ENCODE measurements at places on chromosomes 3 and 15.

GRCh38 chr15:32035285-32035684, 5.0 kb downstream of the CHRNA7 start:
- DNase-seq: no peak

DNA sequence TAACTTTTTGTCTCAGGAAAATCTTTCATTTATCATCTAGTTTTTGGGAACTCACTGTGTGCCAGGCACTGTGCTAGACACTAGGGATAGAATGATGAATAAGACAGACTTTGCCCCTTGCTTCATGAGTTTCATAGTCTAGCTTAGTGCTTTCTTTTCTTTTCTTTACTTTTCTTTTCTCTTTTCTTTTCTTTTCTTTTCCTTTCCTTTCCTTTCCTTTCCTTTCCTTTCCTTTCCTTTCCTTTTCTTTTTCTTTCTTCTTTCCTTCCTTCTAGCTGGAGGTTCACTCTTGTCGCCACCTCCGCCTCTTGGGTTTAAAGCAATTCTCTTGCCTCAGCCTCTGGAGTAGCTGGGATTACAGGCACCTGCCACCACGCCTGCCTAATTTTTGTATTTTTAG, 172.9 kb downstream of the EDEM1 start:
- no peak for DNase-seq

DNA sequence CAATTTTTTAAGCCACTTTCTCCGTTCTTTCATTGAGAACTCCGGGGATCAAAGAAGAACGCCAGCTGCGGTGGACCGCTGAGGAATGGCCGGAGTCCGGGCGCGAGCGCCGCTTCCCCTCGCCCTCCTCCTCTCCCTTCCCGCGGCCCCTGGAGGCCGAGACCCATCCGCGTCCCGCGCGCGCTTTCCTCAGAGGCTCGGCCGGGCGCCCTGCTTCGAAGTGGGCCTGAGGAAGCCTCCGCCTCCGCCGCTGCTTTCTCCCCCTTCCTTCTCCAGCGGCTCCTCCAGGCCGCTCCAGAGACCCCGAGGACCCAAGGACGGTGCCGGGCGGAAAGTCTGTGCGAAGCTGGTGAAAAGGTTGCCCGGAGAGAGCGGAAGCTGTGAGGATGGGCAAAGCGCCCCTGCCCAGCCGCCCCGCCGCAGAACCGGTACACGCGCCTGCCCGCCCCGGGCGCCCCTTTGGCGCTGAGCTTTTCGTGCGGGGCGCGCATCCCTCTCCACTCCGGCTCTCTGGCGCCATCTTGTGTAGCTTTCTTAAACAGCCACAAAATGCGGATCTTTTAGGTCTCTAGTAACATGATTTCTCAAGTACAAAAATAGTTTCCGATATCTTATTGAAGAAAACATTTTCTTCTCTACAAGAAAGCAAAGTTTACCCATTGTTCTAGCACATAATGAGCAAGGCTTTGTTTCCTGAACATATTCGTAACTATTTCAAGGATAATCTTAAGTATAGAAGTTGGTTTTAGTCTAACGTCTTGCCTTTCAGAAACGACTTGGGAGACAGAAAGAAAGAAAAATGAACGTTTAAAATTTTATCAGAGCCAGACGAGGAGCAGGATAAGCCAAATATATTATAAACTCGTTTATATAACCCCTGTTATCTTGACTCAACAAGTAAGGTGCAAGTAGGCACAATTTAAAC, 59.2 kb upstream of the FAM174B start:
- peak; percentile 74 for DNase-seq

GRCh38 chr3:155339052-155339451, 45.6 kb upstream of the STRIT1 start:
- no peak for DNase-seq

DNA sequence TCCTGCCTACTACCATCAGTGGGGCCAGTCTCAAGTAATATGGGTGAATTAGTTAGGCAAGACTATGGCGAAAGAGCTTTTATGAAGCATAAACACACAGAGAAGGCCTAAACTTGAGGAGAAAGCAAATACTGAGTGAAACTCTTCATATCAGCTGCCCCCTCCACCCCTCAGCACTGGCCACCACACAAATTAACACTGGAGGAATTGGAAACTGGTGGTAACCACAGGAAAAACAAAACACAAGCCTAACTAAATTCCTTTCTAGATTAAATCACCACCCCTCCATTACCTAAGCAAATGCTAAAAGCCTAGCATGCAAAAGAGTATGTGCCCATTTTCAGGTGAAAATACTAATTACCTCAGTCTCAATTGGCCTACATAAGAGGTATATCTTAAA, 774.7 kb upstream of the NECTIN3 start:
- DNase-seq: peak; percentile 19

GRCh38 chr3:61358364-61358763, 107.1 kb upstream of the FHIT start:
- no peak for DNase-seq

GRCh38 chr15:39511000-39511915, 69.6 kb upstream of the THBS1 start:
- peak; percentile 88 for DNase-seq

DNA sequence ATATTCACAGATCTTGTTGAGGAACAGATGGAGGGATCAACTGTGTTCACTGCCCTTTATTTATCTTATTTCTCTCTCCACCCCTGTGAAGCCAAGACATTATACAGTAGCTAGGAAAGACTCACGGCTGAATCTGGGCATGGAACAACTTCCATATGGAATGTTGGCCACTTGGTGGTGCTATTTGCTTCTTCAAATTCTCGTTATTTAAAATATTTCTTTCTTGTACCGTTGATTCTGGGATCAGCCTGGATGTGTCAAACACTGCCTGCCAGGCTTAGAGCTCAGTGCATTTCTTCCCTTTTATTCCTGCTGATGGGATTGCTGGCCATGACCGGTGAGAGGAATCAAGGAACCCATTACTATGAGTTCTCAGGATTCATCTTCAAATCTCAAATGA, 17.5 kb upstream of the GASK1A start:
- peak; percentile 51 for DNase-seq

DNA sequence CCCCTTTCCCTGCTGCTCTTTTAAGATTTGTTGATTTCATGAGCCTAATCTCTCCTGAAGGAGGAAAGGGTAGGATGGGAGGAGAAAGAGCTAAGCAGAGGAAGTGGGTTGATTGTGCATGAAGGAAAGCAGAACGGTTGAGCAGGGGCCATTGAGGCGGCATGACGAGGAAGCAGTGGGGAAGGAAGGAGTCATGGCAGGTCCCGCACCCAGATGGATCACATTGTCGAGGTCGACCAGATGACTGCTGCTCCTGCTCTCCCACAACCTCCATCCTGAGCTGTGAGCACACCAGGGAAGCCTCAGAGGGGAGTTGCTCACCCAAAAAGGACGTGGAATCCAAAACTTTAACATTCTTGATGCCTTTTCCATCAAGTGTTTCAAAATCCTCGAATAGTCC, 42.8 kb downstream of the ABTB1 start:
- no peak for DNase-seq

GRCh38 chr15:41258750-41259471, 27.8 kb downstream of the CHP1 start:
- DNase-seq: no peak

DNA sequence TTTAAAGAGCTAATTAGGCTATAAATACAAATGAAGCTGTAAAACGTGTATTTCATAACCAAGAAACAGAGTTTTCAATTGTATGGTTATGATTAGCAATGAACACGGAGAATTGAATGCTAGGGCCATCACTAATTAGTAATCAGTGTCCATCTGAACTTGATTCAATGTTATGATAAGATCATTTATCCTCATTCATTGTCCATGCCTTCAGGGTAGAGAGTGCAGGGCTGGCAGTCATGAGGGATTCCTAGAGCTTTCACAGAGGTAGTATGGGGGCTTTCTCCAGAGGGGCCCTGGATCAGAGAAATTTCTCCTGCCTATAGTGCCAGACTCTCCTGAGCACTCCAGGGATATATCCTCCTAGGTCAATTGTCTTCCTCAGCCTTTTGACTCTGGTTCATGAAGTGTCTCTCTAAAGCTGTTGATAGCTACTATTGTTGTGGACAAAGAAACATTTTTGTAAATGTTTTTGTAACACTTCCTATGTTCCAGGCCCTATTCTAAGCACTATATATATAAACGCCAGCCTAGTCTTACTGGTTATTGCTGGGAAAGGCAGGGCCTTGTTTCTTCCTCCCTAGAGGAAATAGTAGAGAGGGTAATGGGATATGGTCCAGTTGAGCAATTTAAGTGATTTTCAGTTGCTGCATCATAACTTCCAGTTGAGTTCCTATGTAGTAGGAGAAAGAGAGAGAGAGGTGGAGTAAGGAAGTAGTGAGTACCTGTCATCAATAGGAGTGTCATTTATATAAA, 249.0 kb downstream of the NFKBIZ start:
- no peak for DNase-seq

- DNase-seq: peak; percentile 31
Measured at GRCh38 chr3:72338082-72338941, 509.9 kb downstream of the SHQ1 start.

DNA sequence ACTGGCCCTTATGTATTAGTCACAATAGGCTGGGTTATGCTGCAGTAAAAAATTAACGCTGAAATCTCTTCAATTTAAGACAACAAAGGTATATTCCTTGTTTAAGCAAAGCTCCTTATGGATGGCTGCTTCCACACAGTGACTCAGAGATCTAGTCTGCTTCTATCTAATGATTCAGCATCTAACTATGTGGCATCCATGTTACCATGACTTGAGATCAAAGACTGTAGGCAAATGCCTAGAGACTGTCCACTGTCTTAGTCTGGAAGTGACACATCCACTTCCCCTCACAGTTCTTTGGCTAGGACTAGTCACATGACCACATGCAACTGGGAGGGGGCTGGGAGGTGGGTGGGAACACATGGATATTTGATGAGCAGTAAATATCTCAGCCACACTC, 61.3 kb upstream of the PSMD6 start:
- DNase-seq: peak; percentile 90

DNA sequence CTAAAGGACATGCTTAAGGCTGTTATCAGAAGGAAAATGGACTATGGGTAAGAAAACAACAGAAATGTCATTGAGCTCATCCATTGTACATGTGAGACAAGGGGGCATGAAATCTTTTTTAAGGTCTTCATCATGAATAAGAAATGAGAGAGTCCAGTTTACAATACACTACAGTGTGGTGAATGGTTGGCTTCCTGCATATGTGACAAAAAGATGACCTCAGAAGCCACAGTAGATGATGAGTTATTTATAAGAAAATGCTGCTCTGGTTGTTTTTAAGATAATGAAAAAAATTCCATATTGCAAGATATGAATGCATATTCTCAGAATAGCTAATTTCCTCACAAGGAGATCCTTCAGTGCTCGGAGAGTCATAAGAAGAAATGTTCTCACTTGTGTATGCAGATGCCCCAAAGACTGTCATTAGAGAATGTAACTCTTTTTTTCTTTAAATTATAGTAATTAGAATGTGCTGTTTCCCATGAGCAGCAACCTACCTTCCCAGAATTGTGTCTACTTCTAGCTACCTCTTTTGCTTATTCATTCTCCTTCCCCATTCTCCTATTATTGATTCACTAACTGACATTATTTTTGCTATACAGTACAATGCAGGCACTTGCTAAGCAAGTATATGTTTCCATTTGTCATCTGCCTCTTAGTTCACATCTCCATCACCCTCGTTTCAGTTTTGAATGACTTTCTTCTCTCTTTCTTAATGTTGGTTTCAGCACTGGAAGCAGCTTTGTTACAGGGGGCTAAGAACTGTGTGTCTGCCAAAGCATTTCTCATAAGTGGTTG, 152.0 kb upstream of the PEX5L start:
- no peak for DNase-seq

DNA sequence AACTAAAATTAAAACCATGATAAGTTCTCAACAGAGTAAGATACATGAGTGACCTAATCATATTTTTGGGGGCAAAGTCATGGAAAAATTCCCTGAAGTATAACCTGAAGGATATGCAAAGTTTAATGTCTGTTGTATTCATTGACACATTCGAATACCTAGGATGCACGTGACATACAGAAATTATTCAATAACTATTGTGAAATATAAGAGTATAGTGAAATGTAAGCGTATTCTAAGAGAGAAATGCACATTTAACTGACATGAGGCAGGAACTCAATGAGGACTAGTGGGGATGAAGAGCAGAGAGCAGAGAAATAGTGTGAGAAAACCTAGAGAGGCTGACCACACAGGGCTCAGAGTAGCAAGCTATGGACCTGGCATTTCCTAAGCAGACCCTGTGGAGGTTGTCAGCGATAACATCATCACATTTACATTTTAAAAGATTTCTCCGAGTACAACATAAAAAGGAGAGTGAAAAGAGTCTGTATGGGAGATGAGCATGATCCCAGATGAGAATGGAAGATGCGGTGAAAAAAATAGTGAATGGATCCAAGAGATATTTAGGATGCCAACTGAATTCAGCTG, 588.8 kb downstream of the MAGI1 start:
- no peak for DNase-seq

DNA sequence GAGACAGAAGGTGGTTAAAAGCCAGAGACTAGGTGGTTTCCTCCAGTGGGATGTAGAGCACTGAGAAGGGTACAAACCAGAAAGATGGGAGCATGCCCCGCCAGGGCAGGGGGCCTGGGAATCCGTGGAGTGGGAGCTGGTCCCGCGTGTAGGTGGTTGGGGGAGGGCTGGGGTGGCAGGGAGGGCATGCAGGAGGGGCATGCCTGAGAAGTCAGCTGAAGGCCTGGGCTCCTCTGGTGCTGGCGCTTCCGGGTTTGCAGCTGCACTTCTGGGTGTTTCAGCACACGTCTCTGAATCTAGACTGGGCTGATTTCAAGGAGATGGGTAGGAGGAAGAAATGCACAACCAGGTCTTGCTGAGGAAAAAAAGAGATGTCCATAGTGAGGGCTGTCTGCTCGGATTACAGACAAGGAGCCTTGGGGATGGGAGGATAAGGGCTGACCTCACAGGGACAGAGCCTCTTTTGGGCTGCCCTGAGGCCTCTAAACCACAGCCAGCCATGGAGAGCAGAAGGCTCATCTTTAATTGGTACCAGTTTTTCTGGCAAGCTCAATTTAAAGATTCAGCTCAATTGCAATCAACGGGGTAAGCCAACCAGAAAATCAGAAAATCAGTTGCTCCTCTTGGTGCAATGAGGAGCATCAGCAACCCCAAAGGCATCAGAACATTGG, 151.9 kb downstream of the FAM43A start:
- no peak for DNase-seq

DNA sequence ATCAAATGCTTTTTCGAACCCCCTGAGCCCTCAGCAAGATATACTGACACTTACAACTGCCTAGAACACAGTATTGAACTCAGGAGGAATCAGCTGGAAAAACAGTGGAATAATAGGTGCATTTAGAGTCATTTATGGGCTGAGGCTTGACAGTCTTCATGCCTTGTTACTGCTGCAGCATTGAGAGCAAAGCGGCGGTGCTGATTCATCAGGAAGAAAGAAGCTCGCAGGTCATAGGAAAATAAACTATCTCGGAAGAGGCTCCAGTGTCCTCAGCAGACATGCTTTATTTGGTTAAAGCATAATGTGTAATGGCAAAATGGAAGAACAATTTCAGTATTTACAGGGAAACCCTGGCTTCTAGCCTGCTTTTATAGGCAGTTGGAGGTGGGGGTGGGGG, 30.1 kb upstream of the NEO1 start:
- no peak for DNase-seq
